Cardiac septum (tissue), 1 donor: ENCODE measurements at places on chromosomes 4 and X. TPM values are rescaled to one million over a fixed set of nuclear protein-coding genes. Genes with fewer than 3 reads are reported as not detected.

ENOX2 gene
- total RNA-seq = 23.2 TPM

DNA sequence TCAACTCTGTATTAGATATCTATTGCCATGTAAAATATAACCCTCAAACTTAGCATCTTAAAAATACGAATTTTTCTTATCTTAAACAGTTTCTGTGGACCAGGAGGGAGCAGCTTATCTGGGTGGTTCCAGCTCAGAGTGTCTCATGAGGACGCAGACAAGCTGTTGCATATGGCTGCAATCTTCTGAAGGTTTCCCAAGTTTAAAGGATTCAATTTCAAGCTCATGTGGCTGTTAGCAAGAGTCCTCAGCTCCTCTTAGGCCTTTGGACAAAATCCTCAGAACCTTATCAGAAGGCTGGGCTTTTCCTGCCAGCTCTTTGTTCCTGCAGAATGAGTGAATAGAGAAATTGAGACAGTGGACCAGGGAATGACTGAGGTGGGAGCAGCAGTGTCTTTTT, 2.8 kb upstream of the CTSO start:
- DNase-seq = no peak

DNA sequence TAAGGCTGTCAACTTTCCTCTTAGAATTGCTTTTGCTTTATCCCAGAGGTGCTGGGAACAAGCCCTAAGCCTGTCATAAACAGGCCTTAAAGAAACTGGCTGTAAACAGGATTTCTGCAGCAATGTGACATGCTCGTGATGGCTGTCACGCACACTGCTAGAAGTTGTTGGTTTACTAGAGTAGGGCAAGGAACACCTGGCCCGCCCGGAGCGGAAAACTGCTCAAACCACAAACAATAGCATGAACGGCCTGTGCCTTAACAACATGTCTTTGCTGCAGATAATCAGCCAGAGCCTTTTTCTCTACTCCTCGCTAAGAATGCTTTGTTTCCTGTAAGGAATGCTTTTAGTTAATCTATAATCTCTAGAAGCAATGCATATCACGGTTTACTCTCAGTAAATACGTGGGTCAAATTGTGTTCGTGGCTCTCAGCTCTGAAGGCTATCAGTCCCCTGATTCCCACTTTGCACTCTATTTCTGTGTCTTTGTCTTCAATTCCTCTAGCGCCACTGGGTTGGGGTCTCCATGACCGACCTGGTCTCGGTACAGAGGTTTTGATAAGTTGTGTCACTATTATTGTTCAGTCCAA, 318.3 kb downstream of the GLUD2 start:
- DNase-seq = no peak

GRCh38 chr4:30903502-30904214, 183.5 kb downstream of the PCDH7 start:
- no peak for DNase-seq
